Esophagus squamous epithelium (tissue), 5 donors: ENCODE measurements at places on chromosomes 13 and 19.

GRCh38 chr13:93559718-93560117 lies 333.1 kb downstream of the GPC6 start:
- DNase-seq: no peak

- no peak for DNase-seq
Measured at GRCh38 chr19:10091895-10092641, 6.0 kb downstream of the SHFL start.

DNA sequence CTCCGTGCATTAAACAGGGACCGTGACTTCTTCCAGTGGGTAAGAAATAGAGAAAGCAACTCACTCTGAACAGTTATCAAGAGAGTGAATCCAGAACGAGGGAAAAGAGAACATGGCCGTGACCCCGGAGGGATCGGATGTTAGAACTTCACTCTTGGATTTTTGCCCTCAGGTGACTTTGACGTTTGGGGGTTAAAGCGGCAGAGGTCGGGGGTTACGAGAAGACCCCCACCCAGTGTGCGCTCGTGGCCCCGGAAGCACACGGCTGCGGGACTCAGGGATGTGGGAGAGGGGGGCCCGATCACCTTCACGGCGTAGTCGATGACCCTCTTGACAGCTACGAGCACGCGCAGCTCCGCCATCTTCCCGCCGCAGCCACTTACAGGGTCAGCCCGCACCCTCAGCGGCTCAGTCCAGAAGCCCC lies at the start of gene ETFB:
TSS of gene ETFB (minus strand) at position 424 of the 424 bp plus-strand sequence. CDS start at position 362, 62 bp downstream.
- no peak for DNase-seq

GRCh38 chr13:24287748-24288287 lies 21.6 kb upstream of the C1QTNF9 start:
- DNase-seq: no peak

GRCh38 chr19:16359074-16359473 lies 34.4 kb downstream of the KLF2 start:
- no peak for DNase-seq
